ENCODE measurements at places on chromosomes 16 and 17. TPM values are rescaled to one million over a fixed set of nuclear protein-coding genes. Genes with fewer than 3 reads are reported as not detected.

MPRIP gene
- 91.8 TPM for total RNA-seq

C16orf54 gene
- 1.5 TPM for total RNA-seq

RSAD1 gene
- 28.1 TPM for total RNA-seq

CRHR1 gene
- not detected for total RNA-seq

ITGA2B gene
- 0.56 TPM for total RNA-seq

PMM2 gene
- total RNA-seq: 40.2 TPM

CNTNAP4 gene
- not detected for total RNA-seq

KRTAP1-3 gene
- total RNA-seq: not detected

CLEC3A gene
- not detected for total RNA-seq

IL17C gene
- not detected for total RNA-seq

MAP3K14 gene
- 6.8 TPM for total RNA-seq

PLEKHG4 gene
- 8.1 TPM for total RNA-seq

C17orf113 gene
- total RNA-seq: 1.2 TPM

IRX3 gene
- 4.0 TPM for total RNA-seq

NR1D1 gene
- 16.6 TPM for total RNA-seq

NFATC2IP gene
- total RNA-seq: 12.2 TPM
